ENCODE measurements at places on chromosomes 12 and 14.

GRCh38 chr12:73225941-73226340 is 953.8 kb downstream of the TRHDE start:
- DNase-seq = no peak

DNA sequence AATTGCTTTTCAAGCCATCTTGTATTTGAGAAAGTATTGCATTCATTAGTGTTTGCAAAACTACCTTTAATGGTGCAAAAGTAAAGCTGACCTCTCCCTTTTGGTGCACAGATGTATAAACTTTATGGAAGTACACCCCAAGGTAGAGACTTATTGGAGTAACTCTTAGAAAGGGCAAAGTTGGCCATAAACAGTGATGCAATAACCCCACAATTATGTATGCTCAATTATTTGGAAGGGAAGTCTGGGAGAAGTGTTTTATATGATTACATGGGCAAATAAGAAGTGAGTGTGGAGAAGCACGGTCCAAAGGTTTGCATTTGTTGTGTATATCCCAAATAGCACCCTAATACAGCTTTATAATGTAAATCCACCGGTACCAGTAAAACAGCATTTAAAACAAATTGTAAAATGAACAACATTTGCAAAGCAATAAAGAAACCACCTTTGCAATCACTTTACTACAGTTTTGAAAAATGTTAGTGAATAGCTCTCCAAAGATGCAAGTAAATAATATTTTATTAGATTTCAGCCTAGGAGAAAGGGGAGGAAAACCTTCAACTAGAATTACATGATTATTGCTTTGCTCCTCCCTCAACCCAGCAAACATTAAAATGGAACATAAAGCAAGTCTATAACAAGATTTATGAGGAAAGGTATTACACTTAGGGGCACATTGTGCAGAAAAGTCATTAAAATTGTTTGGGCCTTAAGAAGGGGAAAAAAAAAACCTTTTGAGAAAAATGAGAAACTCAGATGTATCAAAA is 70.5 kb downstream of the HMGA2 start:
- DNase-seq = no peak

DNA sequence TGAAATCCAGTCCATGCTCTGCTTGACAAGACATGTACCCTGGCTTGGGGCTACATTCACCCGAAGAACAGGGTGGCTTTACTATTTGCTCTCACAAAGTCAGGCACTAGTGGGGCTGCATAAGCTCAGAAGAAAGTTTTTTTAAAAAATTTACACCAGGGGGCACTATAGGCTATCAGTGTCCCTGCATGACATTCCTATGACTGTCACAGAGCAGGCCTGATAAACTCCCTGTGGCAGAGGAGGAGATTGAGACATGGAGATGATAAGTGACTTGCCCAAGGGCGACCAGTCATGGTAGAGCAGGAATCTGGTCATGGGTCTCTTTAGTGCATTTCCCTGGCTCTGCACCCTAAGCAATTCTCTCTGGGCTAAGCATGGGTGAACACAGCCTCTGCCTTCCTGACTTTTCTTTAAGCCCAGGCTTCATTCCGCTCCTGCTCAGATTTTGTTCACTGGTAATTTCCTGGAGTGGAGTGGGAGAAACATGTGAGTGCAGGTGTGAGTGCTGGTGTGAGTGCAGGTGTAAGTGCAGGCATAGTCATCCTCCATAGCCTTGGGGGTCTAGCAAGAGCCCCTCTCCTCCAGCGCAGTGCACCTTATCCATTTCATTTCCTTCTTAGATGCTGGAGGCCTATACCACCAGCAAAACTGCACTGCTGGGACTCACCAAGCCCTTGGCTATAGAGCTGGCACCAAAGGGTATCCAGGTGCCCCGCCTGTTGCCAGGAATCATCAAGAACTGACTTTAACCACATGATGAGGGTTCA is 91.6 kb downstream of the DHRS2 start:
- DNase-seq = no peak

DNA sequence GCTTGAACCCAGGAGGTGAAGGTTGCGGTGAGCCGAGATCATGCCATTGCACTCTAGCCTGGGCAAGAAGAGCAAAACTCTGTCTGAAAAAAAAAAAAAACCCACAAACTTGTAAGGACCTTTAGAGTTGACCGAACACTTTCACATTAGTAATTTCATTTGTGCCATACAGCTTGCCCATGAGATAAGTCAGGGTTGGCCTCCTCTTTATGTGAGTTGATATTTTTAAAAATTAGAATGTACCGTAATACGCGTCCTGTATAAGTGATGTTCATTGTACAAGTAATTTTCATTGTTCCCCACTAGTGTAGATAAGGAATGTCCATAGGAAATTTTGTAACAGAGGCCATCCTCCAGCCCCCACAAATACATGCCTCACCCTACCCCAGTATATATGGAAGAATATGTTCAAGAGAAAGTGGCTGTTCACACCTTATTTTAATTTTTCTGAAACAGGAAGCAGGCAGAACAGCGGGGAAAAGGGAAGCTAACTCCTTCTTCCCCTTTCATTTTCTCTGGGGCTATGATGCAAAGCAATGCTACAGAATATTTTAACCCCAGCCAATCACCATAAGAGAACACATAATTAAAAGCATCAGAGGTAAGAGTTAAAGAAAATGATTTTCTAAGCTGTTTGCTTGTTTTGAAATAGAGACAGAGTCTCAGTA is 31.9 kb upstream of the HIF1A start:
- DNase-seq = no peak

DNA sequence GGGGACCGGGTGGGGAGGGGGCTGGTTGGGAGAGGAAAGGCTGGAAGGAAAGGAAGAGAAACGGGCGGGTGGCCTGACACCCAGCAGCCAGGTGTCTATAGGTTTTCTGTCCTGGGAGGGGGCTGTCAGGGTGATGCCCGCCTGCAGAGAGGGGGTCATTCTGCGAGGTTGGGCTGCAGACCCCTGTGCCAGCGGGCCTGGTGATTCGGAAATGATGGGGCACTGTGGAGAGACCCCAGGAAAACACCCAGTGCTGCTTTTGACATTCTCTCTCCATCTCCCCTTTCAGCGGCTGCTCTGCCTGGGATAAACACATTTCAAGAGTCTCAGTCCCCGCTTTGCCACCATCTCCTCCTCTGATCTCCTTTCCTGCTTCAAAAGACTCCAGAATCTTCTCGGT is 168.5 kb upstream of the RTL1 start:
- DNase-seq = peak; percentile 28
